Central memory CD4-positive, alpha-beta T cell (primary cell): ENCODE measurements at places on chromosomes 12 and 14.

GRCh38 chr12:46219132-46219876 lies 49.5 kb downstream of the SLC38A1 start:
- peak; percentile 29 for DNase-seq

DNA sequence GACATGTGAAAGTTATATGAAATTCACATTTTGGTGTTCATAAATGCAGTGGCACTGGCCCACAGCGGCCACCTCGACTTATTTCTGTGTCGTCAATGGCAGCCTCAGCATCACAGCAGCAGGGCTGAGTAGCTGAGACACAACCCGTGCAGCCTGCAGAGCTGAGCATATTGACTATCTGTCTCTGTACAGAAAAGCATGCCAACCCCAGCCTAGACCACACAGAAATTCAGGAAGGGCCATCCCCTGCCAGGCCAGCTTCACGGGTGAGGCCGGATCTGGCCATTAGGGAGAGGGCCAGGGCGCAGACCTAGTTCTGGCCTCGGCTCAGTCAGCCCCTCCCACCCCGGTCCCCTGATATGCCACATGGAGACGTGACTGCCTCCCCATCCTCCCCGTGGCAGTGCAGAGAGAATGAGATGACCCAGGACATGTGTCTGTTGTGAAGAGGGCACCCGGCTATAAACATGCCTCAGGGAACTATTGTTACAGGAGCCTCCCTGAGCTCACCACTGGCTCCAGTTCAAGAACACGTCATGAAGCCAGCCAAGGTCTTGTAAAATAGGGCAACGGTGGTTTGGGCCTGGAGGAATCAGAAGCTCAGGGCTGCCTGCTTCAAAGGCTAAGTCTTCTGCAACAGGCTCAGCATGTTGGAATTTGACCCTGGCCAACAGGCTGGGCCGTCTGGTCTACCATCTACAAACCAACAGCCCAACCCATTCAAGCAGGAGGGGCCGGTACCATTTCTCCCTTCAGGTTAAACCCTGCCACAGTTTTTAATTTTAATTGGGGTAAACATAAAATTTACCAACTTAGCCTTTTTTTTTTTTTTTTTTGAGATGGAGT lies 25.5 kb downstream of the SCARB1 start:
- DNase-seq, result no peak

DNA sequence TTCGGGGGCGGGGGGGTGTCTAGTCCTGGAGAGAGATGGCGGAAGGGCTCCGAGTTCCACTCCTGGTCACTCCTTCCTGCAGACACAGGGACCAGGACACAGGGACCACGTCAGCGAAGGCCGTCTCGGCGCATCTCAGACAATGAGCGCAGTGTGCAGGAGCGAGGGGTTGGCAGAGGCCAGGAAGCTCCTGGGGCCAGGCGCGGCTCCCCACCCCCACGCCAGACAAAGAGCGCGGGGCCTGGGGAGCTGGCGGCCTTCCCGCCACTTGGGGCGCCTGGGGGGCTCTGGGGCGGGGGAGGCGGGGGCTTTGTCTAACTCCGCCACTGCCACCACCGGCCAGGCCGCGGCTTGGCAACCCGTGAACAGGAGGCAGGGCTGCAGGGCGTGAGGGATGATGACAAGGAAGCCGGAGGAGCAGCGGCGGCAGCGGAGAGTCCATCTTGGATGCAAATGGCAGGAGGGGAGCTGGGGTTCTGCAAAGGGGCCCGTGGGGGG lies 2.2 kb downstream of the CDK2AP1 start:
- peak; percentile 13 for DNase-seq

DNA sequence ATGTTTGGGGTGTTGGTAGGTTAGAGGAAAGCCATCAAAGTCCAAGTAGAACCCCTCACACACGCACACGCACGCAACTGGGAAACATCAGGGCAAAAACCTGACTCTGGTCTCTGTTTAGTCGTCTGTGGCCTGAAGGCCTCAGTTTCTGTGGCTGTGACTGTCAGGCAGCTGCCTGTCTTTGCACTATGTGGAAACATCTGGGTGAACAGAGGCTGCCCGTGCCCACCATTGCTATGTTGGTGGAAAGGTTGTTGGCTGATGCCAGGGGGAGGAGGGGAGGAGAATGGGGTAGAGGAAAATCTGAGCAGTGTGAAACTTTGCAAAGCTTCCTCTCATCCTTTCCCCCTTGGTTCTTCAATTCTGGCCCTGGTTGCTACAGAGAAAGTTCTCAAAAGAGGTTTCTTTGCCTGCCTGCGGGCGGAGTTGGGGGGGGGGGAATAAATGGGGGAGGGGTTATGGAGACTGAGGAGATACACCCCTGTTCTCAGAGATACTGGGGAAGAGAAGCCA lies 7.5 kb downstream of the HOXC10 start:
- DNase-seq, result no peak

DNA sequence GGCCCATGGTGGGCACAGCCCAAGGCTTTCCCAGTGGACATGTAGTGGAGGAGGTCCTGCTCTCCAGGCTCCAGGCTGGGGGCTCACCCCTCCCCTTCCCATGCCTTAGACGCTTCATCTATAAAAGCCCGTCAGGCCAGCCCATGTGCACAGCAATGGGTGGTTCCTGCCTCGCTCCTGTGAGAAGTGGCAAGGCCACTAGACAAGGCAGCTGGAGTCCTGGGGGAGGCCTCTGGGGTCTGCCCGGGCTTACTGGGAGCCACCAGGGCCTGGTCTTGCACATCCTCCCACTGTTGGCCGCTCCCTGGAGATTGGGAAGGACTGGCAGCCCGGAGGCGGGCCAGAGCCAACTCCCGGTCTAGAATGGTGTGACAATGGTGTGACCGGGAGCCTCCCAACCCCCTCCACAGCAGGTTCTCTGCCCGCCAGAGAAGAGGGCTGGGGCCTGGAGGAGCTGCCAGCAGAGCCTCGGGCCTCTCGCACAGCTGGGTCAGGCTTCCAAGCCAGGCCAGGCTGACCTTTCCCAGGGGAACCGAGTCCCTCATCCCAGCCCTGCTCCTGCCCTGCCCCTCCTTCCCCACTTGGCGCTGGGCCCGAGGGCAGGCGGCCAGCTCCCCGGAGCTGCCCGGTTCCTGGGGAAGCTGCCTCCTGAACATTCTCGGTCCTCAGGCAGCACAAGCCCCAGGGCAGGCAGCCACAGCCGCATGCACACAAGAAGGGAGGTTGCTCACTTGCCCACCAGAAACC lies 97.9 kb downstream of the RFLNA start:
- no peak for DNase-seq

- no peak for DNase-seq
Measured at GRCh38 chr14:20734430-20734806, 11.3 kb upstream of the EDDM3A start.

DNA sequence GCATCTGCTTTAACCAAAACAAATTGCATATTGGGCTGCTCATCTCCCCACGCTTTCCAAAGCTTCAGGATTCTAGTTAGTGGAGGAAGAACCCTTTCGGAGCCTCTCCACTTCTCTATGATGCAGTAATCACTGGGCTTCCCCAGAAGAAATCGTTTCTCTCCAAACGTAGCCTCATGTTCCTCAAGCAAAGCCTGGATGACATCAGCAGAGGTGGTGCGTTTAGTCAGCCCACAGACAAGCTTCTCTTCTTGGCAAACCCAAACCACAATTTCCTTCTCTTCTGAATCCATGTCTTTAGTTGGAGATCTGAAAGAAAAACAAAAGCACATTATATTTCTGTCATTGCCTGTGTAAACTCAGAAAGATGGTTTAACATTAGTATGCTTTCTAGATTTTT lies 30.6 kb downstream of the RASSF9 start:
- DNase-seq, result no peak

DNA sequence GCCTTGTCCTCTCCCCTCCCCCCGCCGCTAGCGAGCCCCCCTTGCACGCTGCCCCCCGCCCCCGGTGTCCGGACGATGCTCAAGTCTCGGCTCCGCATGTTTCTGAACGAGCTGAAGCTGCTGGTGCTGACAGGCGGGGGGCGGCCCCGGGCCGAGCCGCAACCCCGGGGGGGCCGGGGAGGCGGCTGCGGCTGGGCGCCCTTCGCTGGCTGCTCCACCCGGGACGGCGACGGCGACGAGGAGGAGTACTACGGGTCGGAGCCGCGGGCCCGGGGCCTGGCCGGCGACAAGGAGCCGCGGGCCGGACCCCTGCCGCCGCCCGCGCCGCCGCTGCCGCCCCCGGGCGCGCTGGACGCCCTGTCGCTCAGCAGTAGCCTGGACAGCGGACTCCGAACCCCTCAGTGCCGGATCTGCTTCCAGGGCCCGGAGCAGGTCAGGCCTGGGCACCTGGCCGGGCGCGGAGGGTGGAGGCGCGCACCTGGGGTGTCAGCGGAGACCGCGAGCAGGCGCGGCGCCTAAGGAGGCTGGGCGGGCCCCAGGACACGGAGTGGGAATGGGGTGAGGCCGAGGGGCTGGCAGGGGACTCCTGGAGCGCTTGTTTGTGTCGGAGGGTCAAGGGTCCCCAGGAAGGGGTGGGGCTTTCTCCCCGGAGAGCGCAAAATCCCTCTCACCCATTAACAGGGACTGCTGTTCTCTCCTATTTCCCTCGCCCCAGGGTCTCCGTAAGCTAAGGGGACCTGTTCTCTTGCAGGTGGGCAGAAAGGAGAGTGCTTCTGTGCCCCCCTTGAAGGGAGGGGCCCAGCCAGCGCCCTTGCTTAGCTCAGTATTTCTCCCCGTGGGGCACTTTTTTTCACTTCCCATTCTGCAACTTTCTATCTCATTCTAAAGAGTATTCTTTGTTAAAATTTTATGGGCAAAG lies 810 bp downstream of the MARCHF9 start:
- peak; percentile 51 for DNase-seq

DNA sequence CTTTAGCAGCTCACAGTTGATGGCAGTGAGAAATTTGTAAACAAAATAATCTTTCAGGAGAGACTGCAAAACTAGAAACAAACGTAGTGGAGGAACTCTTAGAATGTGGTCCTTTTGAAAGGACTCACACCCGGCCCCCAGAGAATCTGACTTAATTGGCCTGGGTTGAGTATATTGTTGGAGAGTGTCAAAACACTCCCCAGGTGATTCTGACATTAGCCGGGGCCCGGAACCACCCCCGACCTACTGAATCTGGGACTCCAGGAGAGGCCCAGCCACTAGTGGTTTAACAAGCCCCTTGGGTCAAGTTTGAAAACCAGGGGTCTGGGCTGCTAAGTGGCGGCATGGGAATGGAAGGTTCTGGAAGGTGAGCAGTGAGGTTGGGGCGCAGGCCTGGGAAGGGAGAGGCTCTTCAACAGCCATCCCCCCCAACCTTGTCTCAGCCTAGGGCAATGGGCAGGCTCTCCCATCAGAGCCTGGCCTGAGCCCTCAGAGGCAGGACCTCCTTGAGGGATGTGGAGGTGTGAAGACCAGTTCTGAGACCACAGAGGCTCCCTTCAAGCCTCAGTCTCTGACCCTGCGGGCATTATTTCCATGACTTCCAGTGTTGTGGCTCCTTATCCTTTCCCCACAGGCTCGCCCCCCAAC lies 1.1 kb upstream of the ELK3 start:
- DNase-seq, result no peak

GRCh38 chr12:125137766-125138344 lies 72.6 kb downstream of the AACS start:
- no peak for DNase-seq

- no peak for DNase-seq
Measured at GRCh38 chr14:101405171-101405883, 156.0 kb upstream of the DIO3 start.

GRCh38 chr12:102948941-102949352 lies 8.5 kb upstream of the ASCL1 start:
- peak; percentile 9 for DNase-seq

DNA sequence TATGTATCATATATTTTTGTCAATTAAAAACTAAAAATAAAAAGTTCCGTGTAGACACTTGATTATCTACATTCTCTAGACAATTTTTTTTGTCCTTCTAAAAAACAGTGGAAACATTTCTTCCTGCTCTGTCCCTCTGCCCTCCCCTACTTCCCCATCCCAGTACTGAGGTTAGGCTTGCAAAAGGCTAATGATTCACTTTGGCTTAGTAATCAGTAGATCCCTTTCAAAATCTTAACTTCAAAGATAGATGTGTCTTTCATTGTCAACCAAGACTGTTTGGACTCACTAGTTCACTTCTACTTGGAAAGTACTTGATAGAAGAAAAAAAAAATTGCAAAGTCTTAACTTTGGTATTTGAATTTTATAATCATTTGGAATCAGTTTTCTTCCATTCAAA lies 3.8 kb downstream of the SETD3 start:
- DNase-seq, result no peak

- no peak for DNase-seq
Measured at GRCh38 chr14:104882991-104883660, 18.1 kb downstream of the CEP170B start.
